WTC11 (cell line): ENCODE measurements at places on chromosomes 5 and 9. TPM values are rescaled to one million over a fixed set of nuclear protein-coding genes. Genes with fewer than 3 reads are reported as not detected.

Gene LPAR1
- total RNA-seq: 3.3 to 4.9 TPM (median 4.0 TPM) in 3 replicates

Gene STPG3
- total RNA-seq: 0.21 to 0.26 TPM in 2 of 3 replicates, not detected in the other

DNA sequence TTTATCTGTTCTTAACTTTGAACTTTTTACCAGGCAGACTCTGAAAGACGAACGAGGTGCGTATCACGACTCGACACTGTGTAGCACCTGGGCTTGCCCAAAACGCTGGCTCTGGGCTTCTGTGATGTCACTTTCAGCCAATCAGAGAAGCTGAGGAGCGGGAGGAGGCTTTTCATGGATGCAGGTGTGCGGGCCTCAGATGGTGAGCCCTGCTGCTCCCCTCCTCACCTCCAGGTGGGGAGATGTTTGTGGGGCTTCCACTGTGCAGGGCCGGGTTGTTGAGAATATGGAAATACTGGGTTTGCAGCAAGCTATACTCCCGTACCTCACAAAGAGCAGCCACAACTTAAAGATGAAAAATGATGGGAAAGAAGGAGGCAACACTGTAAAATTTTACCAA lies 246.3 kb downstream of the IRX2 start:
- no peak overlapping the region for H3K27ac ChIP-seq
- peaks cover 11% of the 10 kb centered on the region for H3K4me1 ChIP-seq
- H3K36me3 ChIP-seq: peaks cover 8% of the 10 kb centered on the region
- H3K4me3 ChIP-seq: no peak overlapping the region

GRCh38 chr9:134835448-134835847 lies 45.2 kb upstream of the FCN2 start:
- H3K27me3 ChIP-seq: no peaks in the 10 kb centered on the region
- H3K36me3 ChIP-seq: no peaks in the 10 kb centered on the region
- H3K4me1 ChIP-seq: no peaks in the 10 kb centered on the region
- no peak for DNase-seq
- H3K27ac ChIP-seq: no peak overlapping the region

DNA sequence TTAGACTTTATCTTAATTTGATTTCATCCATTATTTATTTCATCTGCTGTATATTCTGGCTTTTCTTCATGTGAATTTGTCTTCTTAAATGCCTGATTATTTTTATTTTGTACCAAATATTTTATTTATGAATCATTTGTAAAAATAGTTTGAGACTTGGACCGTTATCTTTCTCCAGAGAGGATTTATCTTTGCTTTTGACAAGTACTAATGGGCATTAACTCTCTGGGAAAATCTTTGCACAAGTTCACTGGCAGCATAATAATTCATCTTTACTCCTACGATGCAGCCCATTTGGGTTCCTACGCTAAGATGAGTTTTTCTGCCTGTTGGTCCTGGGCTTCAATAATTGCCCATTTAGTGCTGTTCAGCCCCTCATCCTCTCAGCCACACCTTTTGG lies 131.0 kb upstream of the RORB start:
- DNase-seq: no peak
- no peak overlapping the region for H3K4me3 ChIP-seq
- H3K36me3 ChIP-seq: peaks cover 5% of the 10 kb centered on the region
- H3K4me1 ChIP-seq: no peaks in the 10 kb centered on the region

- no peak overlapping the region for H3K4me3 ChIP-seq
- H3K27me3 ChIP-seq: no peaks in the 10 kb centered on the region
- H3K27ac ChIP-seq: peak overlapping the region; percentile 26; the same call in 1 of the 2 replicates
Observed at GRCh38 chr9:98402019-98402840, 146.8 kb upstream of the TBC1D2 start.

DNA sequence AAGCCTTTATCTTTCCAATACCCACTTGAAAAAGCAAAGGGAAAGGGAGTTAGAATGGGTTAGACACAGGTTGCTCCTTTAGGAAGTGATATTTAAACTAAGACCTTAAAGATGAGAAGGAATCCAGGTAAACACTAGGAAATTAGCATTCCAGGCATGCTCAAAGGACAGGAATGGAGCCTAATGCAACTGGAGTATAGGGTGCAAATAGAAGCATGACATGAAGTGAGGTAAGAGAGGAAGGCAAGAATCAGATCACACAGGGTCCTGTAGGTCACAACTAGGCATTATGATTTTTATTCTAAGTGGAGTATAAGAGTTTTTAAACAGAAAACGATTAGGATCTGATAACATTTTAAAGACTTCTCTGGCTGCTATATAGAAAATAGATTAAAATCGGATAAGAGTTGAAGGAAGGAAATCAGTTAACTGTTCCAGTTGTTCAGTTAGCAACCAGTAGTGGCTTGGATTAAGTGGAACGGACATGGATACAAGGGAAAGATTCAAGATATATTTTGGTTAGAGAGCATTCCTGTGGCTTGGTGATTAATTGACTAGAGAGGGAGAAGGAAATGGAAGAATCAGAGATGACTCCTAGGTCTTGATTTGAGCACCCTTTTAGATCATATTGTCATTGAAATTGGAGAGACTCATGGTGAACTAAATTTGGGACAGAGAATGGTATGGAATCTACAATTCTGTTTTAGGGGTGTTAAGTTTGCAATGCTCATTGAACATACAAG lies 95.9 kb downstream of the FBXO4 start:
- no peaks in the 10 kb centered on the region for H3K36me3 ChIP-seq
- no peak overlapping the region for H3K27ac ChIP-seq
- H3K4me3 ChIP-seq: no peak overlapping the region
- no peak for DNase-seq

GRCh38 chr9:90975781-90976538 lies 174.3 kb downstream of the SYK start:
- H3K4me3 ChIP-seq: no peak overlapping the region
- no peaks in the 10 kb centered on the region for H3K27me3 ChIP-seq
- H3K4me1 ChIP-seq: 0 out of 2 replicates have a peak, but pooled peaks cover 5% of the 10 kb centered on the region
- no peak overlapping the region for H3K27ac ChIP-seq
- DNase-seq: no peak

- DNase-seq: no peak
- H3K4me3 ChIP-seq: no peak overlapping the region
- H3K27ac ChIP-seq: no peak overlapping the region
- peaks cover 45% of the 10 kb centered on the region for H3K27me3 ChIP-seq
- no peaks in the 10 kb centered on the region for H3K36me3 ChIP-seq
Observed at GRCh38 chr9:133235549-133236222, 26.6 kb upstream of the OBP2B start.

DNA sequence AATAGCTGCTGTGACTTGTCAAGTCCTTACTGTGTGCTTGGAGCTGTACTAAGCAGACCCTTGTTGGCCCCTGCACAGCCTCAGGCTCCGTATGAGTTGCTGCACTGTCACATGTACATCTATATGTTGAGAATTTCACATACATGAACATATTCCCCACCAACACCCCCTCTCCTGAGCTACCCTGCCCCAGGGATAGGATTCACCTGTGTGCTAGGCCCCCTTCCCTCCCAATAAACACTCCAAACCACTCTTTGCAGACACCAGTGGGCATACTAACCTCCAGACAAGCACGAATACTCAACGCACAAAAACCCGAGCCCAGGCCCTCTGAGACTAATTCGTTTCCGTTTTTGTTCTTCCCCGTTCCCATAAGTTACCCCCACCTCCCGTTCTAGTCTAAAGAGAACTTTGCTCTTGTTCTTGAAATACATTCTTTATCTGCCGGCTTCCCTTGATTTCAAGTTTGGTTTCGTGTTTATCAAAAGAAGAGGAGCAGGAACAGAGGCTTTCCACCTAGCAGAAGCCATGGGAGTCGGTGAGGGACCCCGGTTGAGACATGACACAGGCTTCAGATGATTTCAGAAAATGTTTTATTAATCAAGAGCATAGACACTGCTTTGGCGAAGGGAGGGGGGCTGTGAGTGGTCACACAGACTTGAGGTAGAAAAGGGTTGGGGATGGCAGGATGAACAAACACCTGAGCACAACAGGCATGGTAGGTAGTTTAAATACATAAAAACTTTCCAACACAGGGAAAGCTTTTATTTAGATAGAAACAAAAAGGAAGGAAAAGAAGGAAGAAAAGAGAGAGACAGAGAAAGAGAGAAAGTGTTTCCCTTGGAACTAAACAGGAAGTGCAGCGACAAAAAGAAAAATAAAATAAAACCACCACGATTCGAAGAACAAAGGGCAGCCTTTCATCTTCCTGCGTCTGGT lies 3.4 kb downstream of the HAND1 start:
- peaks cover 100% of the 10 kb centered on the region for H3K27me3 ChIP-seq
- H3K4me1 ChIP-seq: peaks cover 56% of the 10 kb centered on the region
- peak overlapping the region; percentile 63 for H3K4me3 ChIP-seq
- H3K27ac ChIP-seq: no peak overlapping the region
- no peak for DNase-seq

- no peaks in the 10 kb centered on the region for H3K27me3 ChIP-seq
- no peaks in the 10 kb centered on the region for H3K4me1 ChIP-seq
- no peaks in the 10 kb centered on the region for H3K36me3 ChIP-seq
- DNase-seq: no peak
- H3K27ac ChIP-seq: no peak overlapping the region
Observed at GRCh38 chr5:11607944-11608483, 296.2 kb downstream of the CTNND2 start.

DNA sequence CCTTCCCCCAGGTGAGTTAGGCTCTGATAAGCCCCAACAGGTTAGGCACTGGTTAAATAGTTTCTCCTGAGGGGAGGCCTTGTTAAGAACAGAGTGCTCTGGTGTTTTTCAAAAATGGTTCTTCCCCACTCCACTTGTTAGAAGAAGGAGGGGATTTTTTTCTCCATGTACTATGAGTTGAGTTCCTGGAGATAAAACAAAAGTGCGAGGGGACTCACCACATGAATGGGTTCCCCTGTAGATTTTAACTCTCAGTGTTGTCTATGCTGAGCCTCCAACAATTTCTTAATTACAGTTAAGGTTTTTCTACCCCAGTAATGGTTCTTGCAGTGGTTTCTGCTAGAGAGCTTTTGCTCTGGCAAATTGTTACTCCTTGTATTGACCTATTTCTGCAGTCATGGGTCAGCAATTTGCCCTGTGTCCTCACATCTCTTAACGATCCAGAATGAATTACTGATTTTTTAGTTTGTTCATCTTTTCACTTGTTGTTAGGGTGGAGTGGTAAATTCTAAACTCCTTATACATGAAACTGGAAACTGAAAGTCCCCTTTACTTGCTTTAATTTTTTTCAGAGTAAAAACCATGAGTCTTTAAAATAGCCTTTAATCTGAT lies 44.4 kb downstream of the SCAMP1 start:
- no peak overlapping the region for H3K27ac ChIP-seq
- peaks cover 3% of the 10 kb centered on the region; the same call in 1 of the 2 replicates for H3K36me3 ChIP-seq
- H3K4me1 ChIP-seq: peaks cover 24% of the 10 kb centered on the region
- H3K27me3 ChIP-seq: no peaks in the 10 kb centered on the region
- DNase-seq: no peak

- H3K27ac ChIP-seq: no peak overlapping the region
- H3K27me3 ChIP-seq: no peaks in the 10 kb centered on the region
- H3K36me3 ChIP-seq: peaks cover 10% of the 10 kb centered on the region
- no peak overlapping the region for H3K4me3 ChIP-seq
- H3K4me1 ChIP-seq: peaks cover 7% of the 10 kb centered on the region
Observed at GRCh38 chr5:64800926-64801325, 32.2 kb downstream of the CWC27 start.
